GOT3 (cell line): ENCODE measurements at places on chromosomes 5 and 9.

- DNase-seq: no peak
Measured at GRCh38 chr5:110477911-110478310, 248.6 kb downstream of the TMEM232 start.

DNA sequence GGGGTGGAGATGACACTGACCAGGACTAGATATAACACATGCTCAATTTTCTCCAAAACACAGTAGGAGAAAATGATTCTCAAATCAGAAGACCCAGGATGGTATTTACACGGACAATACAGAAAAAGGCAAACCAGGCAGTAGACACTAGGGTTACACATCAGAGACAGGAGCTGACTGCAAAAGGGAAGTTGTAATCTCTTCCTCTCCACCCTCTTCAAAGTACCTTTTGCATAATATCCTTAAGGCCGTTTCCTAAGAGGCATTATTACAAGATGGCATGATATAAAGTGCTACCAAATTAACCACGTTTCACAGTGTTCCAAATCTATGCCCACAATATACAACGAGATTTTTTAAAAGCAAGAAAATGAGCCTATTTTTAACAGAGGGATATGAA is 39.2 kb downstream of the YIPF5 start:
- no peak for DNase-seq

GRCh38 chr5:1524799-1525623 is 1.3 kb upstream of the LPCAT1 start:
- DNase-seq: no peak

DNA sequence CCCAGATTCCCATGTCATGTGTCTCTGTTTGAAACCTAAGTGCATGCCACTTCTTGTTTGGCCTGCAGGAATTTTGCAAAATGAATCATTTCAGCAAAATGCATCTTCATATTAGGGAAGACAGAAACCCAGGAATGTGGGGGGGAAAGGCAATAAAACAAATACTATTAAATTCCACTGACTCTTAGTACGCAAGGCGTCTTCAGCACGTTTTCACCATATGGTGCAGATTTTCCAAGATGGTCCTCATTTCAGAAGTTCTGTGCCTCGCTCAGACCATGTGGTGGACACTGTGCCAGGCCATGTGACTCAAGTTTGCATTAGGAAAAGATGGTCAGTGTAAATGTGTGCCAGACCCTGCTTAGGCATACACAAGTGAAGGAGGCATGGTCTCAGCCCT is 184.0 kb downstream of the ACTL7B start:
- DNase-seq: no peak

GRCh38 chr9:133113949-133114885 is 6.8 kb downstream of the RALGDS start:
- DNase-seq: no peak

DNA sequence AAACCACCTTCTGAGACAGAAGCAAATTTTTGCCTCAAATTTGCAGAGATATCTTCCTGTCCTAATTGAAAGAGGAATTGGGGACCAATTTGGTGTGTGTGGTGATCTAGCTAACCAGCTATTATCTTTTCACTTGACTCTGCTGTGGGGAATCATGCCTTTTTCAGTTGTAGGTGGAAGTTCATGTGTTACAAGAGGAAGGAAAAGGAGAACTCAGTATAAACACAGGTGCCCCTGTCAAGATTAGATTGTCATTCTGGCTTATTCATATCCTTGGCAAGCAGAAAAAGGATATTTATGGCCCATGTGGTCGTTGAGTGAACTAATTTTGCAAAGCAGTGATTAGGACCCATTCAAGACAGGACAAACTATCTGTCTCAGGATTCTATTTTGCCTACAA is 336.8 kb upstream of the SLC30A5 start:
- DNase-seq: no peak

DNA sequence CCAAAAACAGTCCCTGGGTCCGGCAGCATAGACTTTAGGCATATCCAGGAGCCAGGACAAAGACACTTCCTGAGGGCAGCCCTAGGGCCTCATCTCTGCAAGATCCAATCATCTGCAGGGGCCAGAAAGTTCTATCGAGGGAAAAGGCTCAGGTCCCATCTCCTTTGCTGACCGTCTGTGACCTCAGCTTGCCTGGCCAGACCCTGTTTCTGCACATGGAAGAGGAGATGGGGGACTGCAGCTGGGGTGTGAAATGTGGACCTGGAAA is 51.0 kb upstream of the FCN1 start:
- DNase-seq: no peak

DNA sequence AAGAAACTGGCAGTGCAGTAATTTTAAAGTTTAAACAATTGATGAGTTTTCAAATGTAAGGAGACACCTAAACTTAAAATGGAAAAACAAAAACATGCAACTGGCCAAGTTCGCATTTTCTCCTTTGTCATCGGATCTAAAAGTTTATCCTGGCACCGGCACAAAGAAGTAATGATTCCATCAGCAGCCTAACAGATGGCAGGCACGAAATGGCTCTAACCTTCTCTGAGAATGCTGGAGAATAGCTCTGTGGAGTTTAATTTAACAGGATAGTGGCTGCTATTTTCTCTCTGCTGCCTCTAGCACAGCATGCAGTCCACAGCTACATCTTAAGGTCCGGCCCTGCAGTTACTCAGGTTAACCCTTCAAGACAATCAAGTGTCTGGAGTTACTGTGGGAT is 82.2 kb downstream of the PRELID2 start:
- no peak for DNase-seq

DNA sequence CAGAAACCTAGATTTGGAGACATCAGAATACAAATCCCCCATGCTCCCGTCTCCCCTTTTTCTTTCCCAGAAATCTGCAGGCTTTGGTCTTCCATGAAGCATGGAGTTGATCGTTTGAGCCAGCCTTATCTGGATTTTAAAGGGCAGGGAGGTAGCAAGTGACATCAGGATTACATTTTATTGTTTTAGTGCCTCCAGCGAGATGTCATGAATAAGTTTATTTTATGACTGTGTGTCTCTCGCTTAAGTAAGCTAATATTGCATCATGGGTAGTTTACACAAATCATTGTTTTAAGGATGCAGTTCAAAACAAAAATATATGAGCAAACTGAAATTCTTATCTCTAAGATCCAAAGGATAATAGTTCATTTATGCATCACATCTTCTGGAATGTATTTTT is 50.7 kb upstream of the TNFSF8 start:
- no peak for DNase-seq

GRCh38 chr5:171493646-171494393 is 74.4 kb downstream of the FGF18 start:
- DNase-seq: no peak

DNA sequence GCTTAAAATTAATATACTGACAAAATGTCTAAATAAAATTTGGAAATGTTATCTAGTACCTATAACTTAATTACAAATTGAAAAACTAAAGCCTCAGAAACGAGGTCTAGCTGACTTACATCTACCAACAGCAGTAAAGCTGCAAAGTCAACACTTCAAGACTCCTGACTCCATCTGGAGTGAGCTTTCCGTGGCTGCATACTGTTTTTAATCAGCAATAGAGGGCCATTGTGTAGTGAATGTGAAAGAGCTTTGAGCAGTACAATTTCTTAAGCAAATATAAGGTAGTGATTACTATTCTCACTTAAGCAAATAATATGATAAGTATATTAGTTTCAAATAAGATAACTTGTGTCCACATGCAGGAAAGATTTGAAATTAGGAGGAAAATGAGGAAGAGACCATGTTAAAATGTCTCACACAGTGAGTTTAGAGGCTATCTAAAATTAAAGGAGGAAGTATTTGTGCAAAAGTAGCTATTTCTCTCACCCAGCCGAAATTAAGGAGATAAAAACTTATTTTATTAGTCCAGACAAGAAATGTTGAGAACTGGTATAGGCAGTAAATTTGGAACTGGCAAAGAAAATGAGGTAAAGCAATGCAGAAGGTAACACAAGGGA is 6.4 kb downstream of the SPINK6 start:
- no peak for DNase-seq

DNA sequence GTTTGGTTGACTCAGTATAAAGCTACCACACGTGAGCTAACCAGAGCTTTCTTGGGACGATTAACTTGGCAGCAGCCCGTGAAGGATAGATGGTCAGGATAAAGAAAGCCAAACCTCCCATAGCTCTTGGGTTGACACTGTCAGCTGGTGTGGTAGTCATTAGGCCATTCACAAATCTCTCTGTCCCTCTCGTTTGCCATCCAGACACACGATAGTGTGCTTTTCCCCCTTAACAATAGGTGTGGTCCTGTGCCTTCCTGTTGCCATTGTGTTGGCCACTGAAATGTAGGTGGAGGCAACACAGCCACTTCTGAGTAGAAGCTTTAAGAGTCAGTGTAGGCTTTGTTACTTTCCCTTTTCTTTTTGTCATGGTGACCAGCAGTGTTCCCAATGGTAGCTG is 11.7 kb downstream of the OR13J1 start:
- no peak for DNase-seq

DNA sequence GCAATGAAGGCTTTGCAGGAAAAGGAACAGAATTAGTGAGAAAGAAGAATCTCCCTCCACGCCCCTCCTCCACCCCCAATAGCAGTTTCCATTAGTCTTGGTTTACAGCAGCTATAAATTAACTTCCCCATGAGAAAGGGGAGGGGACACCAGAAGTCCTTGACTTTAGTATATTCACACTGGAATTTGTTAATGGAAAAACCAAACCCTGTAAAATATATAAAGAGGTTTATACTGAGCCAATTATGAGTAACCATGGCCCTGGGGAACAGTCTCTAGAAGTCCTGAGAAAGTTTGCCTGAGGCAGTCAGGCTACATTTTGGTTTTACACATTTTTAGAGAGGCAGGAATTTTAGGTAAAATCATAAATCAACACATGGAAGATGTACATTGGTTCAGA is 88.5 kb downstream of the ALDH1A1 start:
- no peak for DNase-seq

DNA sequence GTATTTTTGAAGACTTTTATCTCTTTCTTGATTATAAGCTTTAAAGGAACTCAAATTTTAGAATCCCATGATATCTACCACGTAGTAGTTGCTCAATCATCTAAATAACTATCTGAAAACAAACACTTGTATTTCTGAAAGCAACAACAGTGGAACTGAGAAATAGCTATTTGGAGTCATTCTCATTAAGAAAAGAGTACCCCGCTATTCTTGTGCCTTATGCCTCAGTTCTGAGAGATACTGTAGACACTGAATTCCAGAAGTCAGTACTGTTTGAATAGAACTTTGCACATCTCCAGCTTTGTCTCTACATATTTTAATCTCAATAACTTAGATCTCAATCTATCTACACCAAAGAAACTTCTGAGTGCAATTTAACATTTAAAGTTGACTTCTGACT is 11.4 kb downstream of the CHD1 start:
- no peak for DNase-seq

- DNase-seq: no peak
Measured at GRCh38 chr5:52148679-52149078, 639.0 kb upstream of the ITGA1 start.

- DNase-seq: no peak
Measured at GRCh38 chr9:21901546-21901945, 92.6 kb downstream of the CDKN2A start.

DNA sequence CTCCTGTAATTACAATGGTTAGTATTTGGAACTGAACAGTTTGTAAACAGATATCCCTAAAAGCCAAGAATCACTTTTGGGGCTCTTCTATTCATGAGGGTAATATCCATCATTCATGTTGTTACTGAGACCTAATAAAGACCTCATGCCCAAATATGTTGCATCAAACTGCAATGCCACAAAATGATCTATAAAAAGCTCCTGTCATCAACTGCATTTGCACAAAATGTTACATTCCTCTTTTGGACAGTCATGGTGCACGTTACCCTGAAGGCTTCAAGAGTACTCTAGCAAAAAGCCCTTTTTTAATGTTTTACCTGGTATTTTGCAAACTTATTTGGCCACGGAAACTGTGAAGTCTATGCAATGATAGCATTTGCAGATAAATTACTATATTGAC is 14.2 kb upstream of the EQTN start:
- DNase-seq: no peak

DNA sequence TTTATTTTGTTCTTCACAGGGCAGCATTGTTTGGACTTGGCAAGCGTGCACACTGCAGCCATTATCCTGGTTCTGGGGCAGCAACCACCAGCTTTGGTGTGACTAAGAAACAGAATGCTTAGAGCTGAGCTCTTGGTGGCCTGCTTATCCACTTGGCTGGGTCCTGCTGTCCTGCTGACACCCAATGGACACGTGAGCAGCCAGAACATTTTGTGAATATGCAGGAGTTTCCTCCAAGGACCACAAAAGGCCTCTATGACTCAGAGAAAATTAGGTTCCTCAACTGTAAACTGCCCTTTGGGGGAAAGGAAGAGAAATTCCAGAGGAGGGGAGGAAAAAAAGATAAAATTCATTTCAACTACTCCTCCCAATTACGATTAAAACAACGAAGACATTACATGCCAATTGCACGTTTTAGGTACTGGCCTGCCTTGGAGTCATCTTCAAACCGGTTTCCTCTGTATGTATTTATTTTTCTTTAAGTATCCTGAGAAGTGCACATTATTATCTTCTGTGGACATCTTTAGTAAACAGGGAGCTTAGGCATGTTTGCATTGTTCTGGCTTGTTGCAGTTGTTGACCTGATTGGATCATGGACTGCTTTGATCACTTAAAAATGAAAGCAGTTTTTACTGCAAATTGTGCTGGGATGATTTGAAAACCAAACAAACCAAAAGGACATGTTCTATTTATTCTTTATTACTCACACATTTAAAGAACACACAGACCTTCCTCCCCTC is 82.3 kb upstream of the TLE4 start:
- no peak for DNase-seq

GRCh38 chr5:43674536-43674935 is 71.6 kb downstream of the NNT start:
- no peak for DNase-seq

DNA sequence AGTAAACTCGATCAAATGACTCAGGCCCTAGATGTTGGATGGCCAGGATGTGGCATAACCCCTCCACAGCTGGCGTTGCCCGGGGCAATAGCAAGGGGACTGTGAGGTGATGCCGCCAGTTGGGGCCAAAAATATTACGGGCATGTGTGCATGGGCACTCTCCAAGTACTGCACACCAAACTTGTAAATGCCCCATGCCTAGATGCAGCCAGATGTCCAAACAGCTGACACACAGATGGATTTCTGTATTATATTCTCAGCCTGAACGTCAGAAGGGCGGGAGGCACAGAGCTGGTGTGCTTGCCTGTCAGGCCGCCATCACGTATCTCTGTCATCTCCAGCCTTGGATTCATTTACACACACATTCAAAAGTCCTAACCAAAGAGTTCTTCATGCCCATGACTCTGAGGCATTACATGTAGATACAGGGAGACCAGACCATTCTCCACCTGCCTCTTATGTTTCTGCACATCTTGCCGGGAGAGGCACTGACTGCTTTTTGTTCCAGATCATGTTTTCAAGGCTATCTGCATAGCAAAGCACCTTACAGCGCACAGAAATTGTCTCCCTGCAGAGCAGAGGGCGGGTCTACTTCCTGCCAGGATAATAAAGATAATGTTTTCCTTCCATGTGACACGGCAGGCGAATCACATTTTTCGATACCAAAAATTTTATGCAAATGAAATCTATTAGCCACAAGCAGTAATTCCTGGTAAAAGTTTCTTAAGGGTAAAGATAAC is 200.9 kb upstream of the ADAMTS16 start:
- DNase-seq: no peak

GRCh38 chr5:51416149-51416548 is 32.9 kb downstream of the ISL1 start:
- DNase-seq: no peak
